ENCODE measurements at places on chromosomes 16 and 17.

- DNase-seq: no peak
Measured at GRCh38 chr17:10119203-10120108, 79.0 kb downstream of the GAS7 start.

- no peak for DNase-seq
Measured at GRCh38 chr16:56303880-56304279, 112.6 kb downstream of the GNAO1 start.

GRCh38 chr16:31362476-31363405 lies 7.8 kb downstream of the ITGAX start:
- no peak for DNase-seq

DNA sequence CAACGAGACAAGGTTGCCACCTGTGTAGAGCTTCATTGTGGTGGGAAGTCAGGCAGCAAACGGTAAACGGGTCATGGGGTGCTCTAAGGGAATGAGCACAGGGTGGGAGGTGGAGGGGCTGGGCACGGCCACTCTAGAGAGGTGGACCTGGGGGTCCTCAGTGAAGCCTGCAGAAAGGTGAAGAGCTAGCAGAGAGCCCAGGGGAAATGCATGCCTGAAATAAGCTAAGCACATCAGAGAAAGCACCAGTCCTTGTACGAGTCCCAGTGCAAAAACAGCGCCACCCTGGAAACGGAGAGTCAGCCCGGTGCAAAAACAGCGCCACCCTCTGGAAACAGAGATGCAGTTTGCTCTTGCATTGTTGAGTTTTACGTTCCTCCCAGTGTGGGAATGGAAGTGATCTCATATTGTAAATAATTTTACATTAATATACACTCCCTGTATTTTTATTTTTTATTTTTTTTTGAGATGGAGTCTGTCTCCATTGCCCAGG lies 65.0 kb downstream of the TBC1D16 start:
- peak; percentile 29 for DNase-seq

DNA sequence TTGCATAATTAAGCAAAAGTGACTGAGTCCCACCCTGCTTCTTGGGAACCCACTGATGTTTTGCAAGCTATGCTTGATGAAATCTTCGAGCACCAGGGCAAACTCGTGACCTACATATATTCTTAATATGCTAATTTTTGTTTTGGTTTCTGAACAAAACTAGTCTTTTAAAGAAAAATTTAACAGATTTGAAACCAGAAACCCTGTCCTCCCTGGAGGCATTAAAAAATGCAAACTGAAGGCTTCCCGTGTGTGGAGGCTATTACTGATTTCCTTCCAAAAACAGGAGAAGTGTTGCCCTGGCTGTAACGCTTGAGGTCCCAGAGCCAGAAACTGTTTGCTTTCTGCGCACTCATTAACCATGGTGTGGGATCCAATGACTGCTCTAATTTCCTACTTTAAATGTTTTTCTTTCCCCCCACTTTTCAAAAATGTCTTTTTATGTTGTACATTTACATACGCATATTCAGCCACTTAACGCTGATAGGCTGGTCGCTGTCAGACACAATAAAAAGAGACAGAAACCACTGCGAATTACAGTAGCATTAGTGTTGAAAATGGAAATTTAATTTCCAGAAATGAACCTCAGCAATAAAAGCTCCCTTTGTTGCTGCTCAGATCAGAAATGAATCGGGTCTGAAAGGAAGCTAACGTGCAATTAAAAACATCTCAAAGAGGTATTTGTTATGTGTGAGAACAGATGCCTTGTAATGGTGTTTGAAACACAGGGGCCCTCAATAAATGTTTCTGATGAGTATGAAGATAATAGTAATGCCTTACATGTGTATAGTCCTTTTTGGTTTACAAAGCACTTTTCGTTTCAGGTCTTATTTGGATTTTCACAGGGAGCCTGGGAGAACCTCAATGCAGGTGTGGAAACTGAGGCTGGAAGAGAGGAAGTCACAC lies 39.9 kb upstream of the IRX6 start:
- no peak for DNase-seq

DNA sequence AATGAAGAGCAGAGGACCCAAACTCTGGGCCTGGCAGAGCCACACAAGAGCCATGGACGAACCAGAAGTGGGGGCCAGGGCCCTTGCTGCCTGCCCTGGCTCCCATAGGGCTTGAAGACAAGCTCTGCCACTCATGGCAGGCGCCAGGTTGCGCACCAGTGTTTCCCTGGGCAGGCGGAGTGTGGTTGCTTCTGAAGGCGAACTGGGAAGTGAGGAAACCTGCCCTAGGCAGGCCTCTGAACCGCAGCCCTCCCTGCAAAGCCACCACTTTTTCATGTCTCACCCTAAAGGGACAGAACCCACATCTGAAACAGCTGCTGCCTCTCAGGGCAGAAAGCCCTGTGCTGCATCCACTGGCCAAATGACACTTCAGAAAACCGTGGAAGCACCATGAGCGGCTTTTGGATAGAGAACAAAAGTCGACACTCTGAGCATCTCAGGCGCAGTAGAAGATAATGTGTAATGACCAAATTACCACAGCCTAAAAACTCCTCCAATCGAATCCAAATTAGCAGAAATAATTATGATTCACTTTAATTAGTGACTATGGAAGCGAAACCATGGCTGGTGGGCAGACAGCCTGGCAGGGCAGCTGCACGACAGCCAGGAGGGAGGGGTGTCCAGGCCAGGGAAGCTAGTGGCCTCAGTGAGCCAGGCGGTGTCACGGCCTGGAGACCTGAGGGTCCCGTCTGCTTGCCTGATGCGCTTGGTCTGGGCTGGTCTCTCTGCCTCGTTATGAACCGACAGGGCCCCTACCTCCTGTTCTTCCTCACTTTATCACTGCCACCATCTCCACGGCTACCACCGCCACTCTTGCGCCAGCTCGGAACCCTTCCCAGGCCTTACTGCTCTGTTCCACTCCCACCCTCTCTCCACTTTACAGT lies 59.1 kb downstream of the PRMT7 start:
- no peak for DNase-seq

GRCh38 chr17:68102318-68102758 lies 66.8 kb downstream of the KPNA2 start:
- DNase-seq: no peak

- DNase-seq: no peak
Measured at GRCh38 chr17:16073845-16074244, 74.2 kb downstream of the TTC19 start.

DNA sequence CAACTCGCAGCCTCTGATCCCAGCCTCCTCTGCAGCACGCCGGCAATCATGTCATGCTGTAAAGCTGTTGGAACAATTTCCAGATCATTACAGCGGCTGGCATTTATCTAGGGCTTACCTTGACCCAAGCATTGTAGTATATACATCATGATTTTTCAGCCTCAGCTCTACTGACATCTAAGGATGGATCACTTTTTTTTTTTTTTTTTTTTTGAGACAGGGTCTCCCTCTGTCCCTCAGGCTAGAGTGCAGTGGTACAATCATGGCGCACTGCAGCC lies 103.3 kb downstream of the CMIP start:
- no peak for DNase-seq

- DNase-seq: no peak
Measured at GRCh38 chr17:53765609-53766008, 57.1 kb upstream of the KIF2B start.

GRCh38 chr17:81466564-81467472 lies 45.8 kb downstream of the ACTG1 start:
- DNase-seq: no peak

DNA sequence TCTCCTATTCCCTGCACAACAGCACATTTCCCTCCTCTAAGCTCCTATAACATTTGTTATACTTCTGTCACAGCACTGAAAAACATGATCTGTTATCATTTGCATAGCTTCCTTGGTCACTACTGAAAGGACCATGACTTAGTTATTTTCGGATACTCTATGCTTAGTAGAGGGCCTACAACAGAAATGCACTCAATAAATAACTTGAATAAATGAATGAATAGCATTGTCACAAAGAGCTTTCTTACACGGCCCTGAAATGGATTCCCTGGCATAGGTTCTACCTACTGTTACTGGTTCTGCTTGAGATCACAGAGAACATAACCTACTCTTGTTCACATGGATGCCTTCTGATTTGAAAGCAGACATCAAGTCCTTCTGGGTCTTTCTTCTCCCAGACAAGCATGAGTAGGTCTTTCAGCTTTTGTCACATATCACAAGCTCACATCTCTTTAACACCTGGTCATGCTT lies 41.6 kb downstream of the MYO1D start:
- DNase-seq: no peak

DNA sequence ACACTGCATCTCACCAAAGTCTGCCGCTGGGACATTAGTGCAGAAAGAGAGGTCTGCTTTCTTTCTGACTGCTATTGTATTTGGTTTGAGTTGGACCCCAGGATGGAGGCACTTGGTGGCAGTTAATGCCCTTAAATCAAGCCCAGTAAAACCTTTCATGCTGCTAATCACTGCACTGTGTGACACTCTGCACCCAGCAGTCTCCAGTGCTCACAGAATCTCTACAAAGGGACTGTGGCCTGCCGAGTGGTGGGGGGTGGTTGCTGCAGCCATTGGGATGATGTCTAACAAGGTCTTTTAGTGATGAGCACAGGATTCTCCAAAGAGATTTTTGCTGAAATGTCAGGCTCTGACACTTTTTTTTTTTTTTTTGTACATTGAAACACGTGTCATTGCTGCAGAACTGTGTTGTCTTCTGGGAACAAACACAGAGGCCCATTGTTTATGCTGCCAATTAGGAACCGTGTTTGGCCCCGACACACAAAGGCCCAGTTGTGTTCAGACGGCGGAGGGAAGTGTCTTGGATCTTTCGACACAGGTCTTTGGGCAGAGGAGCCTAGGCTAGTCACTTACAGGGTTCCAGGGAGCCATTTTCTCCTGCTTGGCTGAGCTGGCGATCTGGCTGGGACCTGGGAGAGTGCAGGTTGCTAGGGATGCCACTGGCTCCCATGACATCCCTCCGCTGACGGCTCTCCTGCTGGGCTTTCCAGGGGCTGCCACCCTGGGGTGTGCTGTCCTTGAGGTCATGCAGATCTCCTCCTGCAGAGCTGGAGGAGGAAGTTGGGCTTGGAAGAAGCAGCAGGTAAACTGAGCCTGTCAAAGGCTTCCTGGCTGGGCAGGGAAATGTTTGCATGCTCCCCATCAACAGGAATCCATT lies 16.2 kb upstream of the TNRC6C start:
- peak; percentile 78 for DNase-seq

DNA sequence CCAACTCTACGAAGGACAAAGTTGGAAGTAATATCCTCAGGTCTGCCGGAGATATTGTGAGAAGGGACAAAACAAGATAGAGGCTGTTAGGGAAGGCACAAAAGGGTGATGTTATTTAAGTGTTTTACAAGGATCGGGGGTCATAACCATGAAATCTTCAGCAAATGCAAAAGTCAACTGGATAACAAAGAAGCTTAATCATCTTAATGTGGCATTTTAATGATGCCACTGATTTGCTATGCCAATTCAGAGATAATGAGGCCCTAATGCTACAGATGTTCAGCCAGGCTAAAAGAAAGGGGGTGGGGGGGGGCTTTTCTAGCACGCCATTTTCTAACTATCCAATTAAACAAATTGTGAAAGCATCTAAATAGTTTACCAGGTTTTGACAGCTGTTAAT lies 63.1 kb downstream of the IKZF3 start:
- DNase-seq: no peak

GRCh38 chr17:74801896-74802295 lies 25.8 kb upstream of the NAT9 start:
- no peak for DNase-seq

DNA sequence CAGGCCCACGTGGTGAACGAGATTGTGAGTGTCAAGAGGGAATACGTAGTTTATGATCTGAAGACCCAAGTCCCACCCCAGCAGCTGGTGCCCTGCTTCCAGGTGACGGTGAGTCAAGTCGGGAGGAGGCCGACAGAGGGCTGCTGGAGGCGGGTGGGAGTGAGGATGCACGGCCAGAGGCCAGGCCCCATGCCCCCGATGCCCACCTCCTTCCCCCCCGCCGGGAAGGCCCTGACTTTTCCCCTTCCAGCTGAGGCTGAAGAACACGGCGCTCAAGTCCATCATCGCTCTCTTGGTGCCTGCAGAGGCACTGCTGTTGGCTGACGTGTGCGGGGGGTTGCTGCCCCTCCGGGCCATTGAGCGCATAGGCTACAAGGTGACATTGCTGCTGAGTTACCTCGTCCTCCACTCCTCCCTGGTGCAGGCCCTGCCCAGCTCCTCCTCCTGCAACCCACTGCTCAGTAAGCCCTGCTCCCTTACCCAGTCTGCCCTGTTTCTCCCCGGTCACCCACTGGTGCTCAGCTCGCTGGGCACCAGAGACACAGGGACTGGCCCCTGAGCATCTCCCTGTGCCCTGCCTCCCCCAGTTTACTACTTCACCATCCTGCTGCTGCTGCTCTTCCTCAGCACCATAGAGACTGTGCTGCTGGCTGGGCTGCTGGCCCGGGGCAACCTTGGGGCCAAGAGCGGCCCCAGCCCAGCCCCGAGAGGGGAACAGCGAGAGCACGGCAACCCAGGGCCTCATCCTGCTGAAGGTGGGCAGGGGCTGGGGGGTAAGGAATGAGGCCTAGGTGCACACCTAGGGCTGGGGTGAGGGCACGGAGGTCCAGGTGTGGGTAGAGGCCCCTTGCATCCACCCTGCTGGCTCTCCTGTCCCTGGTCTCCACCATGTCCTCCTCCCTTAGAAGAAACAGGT lies 2.6 kb downstream of the ZACN start:
- DNase-seq: no peak

DNA sequence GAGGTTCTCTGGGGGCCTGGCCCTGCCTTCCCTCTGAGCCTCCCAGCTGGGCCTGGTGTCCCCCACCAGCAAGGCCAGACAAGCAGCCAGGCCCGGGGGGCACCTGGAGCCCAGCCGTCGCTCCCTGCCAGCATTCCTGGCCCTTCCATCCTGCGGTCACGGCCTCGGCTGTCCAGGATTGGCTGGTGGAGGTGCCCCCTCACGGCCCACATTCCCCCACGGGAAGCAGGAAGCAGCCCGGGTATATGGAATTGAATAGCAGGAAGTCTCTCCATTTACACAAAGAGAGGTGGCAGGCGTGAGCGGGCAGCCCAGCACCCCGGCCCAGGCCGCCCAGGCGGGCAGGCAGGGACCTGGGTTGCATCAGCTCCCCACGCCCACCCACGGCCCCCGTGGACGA lies 14.5 kb downstream of the TRAF7 start:
- no peak for DNase-seq

GRCh38 chr17:57926723-57927047 lies 28.5 kb downstream of the CUEDC1 start:
- DNase-seq: no peak

DNA sequence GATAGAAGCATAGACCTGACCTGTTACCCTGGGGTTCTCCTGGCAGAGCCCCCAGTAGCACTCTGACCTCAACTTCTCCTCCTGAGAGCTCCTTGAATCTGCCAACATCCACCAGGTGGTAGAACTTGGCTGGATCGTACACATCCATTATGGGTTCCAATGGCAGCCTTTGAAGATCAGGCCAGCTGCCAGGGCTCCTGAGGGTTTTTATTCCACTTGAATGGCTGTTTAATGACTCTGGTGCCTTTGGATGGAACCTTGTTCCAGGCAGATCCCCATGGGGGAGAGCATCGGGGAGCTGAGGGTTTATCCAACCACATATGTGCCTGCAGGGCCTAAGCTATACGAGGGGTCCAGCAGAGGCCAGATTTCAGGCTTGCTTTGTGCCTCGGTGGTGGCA lies 47.1 kb upstream of the CLEC19A start:
- no peak for DNase-seq

Data from hypothalamus (tissue), 51 donors.